Ecto neural progenitor cell (in vitro differentiated cells): ENCODE measurements at places on chromosomes 16 and 17.

GRCh38 chr16:51682905-51683304 is 531.8 kb upstream of the SALL1 start:
- no peak for DNase-seq

- DNase-seq: no peak
These were observed 15.4 kb downstream of the PLLP start for GRCh38 chr16:57268804-57269800.

DNA sequence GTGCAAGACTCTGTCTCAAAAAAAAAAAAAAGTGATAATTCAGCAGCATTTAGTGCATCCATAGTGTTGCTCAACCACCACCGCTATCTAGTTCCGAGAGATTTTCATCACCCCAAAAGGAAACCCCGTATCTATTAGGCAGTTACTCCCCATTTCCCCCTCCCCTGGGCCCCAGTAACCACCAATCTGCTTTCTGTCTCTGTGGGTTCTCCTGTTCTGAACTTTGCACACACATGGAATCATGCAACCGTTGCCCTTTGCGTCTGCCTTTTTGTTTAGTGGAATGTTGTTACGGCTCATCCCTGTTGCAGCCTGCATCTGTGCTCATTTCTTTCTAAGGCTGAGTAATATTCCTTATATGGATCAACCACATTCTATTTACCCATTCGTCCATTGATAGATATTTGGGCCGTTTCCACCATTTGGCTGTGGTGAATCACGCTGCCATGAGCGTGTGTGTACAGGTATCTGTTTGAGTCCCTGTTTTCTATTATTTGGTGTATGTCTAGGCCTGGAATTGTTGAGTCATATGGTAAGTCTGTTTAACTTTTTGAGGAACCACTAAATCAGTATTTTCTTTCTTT is 8.7 kb upstream of the SYNGR2 start:
- DNase-seq: no peak

- DNase-seq: peak; percentile 93
These were observed 6.6 kb downstream of the KCNAB3 start for GRCh38 chr17:7922845-7923628.
